Natural killer cell treated with Interleukin-12 subunit alpha and Interleukin-12 subunit beta and Interleukin-15 and Interleukin-18, amount 100 ng/mL, for 72 hours (primary cell): ENCODE measurements at places on chromosomes 11 and 22. TPM values are rescaled to one million over a fixed set of nuclear protein-coding genes. Genes with fewer than 3 reads are reported as not detected.

Gene CYP2D6
- 1.7 TPM for total RNA-seq

- H3K36me3 ChIP-seq, result no peaks in the 10 kb centered on the region
- peak overlapping the region; percentile 85 for H3K4me3 ChIP-seq
- H3K27ac ChIP-seq, result peak overlapping the region; percentile 100
- DNase-seq, result peak; percentile 94
- no peaks in the 10 kb centered on the region for H3K27me3 ChIP-seq
Observed at GRCh38 chr22:37121887-37122591, 12.5 kb upstream of the TMPRSS6 start.

- no peak overlapping the region for H3K27ac ChIP-seq
- H3K4me1 ChIP-seq, result no peaks in the 10 kb centered on the region
- DNase-seq, result no peak
- no peaks in the 10 kb centered on the region for H3K36me3 ChIP-seq
- H3K4me3 ChIP-seq, result no peak overlapping the region
Observed at GRCh38 chr11:122149202-122149601, 33.2 kb upstream of the BLID start.

- H3K27ac ChIP-seq, result no peak overlapping the region
- H3K27me3 ChIP-seq, result no peaks in the 10 kb centered on the region
- no peaks in the 10 kb centered on the region for H3K4me1 ChIP-seq
- no peaks in the 10 kb centered on the region for H3K36me3 ChIP-seq
- no peak for DNase-seq
- H3K4me3 ChIP-seq, result no peak overlapping the region
Observed at GRCh38 chr11:97451441-97451840, 1061.6 kb downstream of the JRKL start.

- no peak overlapping the region for H3K27ac ChIP-seq
- no peak for DNase-seq
- H3K27me3 ChIP-seq, result peaks cover 10% of the 10 kb centered on the region
- H3K36me3 ChIP-seq, result no peaks in the 10 kb centered on the region
Observed at GRCh38 chr22:48475661-48476345, 1351.9 kb downstream of the BRD1 start.

DNA sequence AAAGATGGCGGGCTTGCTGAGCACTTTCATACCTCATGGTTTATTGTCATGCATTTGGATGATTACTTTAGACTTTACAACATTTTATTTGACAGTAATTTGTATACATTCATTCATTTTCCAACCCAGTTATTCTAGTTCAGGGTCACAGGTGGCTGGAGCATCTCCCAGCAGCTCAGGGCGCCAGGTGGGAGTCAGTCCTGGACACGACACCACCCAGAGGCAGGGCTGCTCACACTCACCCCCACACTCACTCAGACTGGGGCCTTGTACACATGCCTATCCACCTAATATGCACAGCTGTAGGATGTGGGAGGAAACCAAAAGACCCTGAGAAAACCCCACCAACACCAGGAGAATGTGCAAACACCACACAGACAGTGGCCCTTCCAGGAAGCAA, 123.9 kb downstream of the OPCML start:
- no peaks in the 10 kb centered on the region for H3K36me3 ChIP-seq
- DNase-seq, result no peak
- no peak overlapping the region for H3K27ac ChIP-seq
- no peak overlapping the region for H3K4me3 ChIP-seq

DNA sequence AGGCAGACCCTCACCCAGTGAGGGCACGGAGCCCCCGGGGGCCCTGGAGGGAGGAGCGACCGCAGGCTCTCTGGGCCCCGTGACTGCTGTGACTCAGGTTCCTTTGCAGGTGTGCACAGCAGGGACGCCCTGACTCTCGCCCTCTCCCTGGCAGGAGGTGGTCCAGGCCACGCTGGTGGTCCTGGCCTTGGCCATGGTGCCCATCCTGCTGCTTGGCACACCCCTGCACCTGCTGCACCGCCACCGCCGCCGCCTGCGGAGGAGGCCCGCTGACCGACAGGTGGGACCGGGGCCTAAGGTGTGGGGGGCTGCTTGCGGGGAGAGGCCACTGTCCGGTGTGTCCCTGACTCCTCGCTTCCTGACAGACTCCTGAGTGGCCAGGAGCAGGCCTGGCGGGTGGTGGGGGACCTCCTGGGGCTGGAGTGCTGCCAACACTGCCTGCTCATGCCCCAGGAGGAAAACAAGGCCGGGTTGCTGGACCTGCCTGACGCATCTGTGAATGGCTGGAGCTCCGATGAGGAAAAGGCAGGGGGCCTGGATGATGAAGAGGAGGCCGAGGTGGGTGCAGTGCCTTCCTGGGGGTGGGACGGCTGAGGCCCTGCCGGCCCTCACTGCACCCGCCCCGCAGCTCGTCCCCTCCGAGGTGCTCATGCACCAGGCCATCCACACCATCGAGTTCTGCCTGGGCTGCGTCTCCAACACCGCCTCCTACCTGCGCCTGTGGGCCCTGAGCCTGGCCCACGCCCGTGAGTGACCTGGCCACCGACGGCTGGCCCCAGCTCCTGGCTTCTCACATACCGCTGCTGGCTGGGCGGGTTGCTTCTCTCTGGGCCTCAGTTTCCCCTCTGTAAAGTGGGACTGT, 10.9 kb downstream of the TCIRG1 start:
- H3K36me3 ChIP-seq, result no peaks in the 10 kb centered on the region
- no peak overlapping the region for H3K4me3 ChIP-seq

DNA sequence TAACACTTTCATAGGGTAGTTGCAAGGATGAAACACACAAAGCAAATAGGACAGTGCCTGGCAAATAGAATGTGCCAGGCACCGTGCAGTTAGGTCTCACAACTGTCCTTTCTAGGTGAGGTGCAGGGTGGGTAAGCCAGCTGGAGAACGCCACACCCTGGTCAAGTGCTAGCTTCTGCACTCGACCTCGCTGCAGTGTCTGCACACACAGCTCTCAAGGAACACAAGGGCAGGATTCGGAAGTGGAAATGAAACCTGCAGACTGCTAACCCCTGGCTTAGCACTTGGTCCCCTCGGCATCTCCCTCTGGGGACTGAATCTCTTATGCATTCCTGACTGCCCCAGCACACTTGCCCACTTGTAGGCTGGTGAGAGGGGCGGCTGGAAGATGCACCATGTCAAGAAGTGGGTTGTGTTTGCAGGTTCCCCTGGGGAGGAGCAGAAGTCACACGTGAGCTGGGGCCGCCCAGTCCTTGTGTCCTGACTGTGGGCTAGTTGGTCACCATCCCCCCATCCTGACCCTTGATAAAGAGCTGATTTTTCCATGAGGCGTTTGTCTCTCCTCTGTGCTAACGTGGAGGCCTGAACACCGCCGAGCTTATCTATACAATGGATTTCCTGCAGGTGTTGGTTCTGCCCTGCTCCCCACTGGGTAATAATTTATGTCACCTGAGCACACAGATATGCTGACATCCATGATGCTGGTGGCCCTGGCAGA, 89.0 kb downstream of the MICAL2 start:
- H3K27ac ChIP-seq, result no peak overlapping the region
- H3K27me3 ChIP-seq, result no peaks in the 10 kb centered on the region
- no peak overlapping the region for H3K4me3 ChIP-seq
- DNase-seq, result no peak
- H3K36me3 ChIP-seq, result peaks cover 5% of the 10 kb centered on the region
- peaks cover 34% of the 10 kb centered on the region for H3K4me1 ChIP-seq
